SK-N-DZ (cell line): ENCODE measurements at places on chromosomes 12 and 14.

- no peak for DNase-seq
Measured at GRCh38 chr14:25103820-25104219, 53.9 kb upstream of the STXBP6 start.

DNA sequence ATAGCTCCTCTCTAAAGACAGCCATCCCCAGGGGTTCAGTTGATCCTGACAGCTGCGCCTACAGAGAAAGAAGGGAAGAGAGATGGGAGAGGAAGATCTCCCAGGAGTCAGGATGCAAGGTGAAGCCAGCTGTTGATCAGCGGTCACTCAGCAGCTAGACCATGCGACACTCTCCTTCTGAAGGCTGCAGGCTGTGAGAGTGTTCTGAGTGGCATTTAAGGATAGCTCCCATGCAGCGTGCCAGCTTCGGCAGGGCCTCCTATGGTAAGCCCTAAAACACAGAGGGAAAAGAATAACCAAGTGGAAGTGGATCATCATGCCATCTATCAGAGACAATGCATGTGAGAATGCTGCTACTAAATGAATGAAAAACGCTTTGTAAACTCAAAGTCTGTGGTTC is 197.9 kb upstream of the NUDT4 start:
- no peak for DNase-seq

DNA sequence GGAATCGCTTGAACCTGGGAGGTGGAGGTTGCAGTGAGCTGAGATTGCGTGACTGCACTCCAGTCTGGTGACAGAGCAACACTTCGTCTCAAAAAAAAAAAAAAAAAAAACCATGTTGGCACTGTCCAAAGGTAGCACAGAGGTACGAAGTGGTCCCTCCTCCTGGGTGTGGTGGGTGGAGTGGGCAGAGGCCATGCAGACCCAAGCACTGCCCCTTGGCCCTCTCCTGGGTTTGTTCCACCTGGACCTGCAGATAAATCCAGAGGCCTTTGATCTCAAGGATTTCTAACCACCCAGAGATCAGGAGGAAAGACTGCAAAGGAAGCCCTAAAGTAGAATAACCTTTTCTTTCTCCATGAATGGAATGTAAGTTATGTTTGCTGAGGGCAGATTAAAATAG is 8.7 kb upstream of the GALNT6 start:
- DNase-seq = no peak

- no peak for DNase-seq
Measured at GRCh38 chr12:34603382-34604035, 581.2 kb downstream of the ALG10 start.

DNA sequence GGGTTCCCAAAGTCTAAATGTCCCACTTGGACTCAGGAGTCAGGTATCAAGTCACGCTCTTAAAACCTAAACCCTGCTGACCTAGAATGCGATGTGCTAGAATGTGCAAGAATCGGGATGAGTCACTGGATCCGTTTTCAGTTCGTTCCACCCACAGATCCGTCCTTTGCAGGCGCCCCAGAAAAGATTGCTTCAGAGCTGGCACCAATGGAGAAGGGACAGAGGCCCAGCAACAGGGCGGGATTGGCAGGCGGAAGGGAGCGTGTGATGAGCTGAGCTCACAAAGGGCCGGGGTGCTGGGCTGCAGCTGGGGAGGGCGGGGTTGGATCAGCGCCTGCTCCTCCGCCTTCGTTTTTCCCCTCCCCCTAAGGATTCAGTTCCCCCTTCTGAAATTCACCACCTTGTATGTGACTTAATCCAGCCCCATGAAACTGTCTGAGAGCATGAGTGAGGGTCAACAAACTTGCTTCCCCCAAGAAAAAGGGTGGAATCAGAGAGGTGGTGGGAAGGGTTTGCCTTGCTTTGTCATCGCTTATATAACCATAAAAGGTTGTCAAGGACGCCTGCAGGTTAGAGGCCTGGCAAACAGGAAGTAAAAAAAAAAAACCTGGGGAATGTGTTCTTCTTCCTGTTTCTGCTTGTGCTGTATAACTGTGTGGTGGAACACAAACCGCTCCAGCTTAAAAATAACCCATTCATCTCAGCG is 2.8 kb upstream of the UBC start:
- peak; percentile 99 for DNase-seq

DNA sequence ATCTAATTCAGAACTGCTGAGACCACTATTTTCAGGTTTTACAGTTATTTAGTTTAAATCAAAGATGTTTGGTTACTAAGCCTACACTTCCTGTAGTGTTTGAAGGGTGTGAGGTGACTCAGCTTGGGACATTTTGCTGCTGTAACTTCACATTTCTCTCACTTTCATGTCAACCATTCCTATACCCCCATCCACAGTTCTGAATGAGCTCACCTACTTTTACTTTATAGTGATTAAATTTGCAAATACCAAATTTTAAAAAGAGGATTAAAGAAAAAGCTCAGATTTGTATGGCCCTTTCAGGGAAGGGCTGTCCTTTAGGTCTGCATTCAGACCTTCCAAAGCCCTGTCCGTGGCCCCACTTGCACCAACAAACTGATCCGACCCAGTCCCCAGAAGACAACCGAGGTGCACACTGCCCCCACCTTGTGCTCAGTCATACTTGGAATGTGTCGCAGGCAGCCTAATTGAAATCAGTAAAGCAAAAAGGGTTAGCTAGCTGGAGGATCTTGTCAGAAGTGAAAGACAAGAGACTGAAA is 174.4 kb downstream of the MON2 start:
- DNase-seq = no peak

DNA sequence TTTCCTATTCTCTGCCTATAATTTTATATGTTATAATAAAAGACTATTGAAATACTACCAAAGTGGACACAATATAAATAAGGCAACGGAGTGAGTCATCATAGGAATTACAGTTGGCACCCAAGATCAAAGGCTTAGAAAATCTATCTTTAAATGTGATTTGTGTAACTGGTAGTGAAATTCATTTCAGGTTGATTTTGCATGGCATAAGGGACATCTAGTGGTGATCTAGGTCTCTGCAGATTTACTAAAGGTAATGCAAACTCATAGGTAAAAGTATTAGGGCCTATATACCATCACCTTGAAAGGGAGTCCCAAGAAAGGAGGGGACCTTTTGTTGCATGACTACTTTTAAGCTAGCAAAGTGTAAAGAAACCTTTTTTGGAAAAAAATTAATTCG is 527.2 kb downstream of the NRXN3 start:
- DNase-seq = no peak

DNA sequence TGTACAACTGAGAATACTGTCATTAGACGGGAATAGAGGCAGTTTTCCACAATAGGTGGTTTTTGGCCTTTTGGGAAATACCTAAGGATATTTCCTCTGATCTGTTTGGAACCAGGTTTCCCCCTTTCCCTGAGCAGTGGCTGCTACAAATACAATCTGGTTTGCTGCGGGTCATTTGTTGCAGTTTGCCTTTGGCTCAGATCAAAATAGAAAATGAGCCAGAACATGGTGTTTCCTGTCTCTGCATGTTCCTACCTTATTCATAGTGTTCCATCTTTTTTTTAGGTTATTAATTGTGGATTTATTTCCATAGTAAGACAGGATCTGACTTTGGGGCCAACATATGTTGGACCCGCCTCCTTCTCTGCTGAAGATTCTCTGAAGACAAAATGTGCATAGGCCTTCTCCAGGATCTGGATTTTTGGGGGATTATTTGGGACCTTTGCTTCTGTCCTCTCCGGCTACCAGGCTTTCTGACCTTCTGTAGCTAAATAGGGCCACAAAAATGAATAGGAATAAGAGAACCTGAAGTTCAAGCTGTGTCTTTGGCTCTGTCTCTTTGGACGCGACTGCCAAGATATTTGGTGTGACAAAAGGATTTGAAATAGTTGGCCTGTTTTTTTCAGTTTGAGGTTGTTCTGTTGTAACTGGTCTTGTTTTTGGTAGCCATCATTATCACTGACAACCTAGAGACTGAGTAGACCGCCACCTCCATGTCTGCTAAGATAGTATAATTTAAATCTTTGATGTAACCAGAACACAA is 146.9 kb downstream of the PRKCH start:
- no peak for DNase-seq

- DNase-seq = no peak
Measured at GRCh38 chr12:124665511-124665910, 98.1 kb upstream of the NCOR2 start.

- DNase-seq = no peak
Measured at GRCh38 chr12:45257185-45257930, 41.5 kb downstream of the ANO6 start.
